ENCODE measurements at places on chromosomes 6 and 20.

DNA sequence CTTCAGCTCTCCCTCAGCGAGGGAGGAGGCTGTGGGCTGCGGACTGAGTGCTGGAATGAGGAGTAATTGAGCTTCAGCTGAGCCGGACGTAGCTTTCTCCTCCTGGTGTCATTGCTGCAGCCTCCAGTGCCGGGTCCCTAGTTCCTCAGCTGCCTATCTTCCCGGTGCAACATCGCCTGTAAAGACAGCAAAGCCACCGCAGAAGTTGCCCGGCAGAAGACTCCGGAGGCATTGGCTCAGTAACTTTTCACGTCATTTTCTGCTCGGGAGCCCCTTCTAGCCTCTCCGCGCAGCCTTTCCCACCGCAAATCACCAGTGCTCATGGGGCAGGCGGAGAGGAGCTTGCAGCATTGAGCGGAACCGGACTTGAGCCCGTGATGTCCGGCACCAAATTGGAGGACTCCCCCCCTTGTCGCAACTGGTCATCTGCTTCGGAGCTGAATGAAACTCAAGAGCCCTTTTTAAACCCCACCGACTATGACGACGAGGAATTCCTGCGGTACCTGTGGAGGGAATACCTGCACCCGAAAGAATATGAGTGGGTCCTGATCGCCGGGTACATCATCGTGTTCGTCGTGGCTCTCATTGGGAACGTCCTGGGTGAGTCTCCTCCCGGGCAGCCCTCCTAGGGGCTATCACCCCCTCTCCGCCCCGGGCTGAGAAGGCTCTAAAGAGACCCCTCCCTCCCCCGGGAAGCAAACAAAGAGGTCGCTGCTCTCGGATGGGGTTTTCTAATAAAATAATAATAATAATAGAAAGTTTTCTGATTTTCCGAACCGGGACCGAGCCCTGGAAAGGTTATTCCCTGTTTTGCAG is at the start of gene HCRTR2:
TSS of gene HCRTR2 (plus strand) at position 305 of the 816 bp plus-strand sequence. CDS start at position 378, 73 bp downstream.
- no peak for DNase-seq

- no peak for DNase-seq
These were observed 248.8 kb downstream of the DLL1 start for GRCh38 chr6:170042123-170042522.

- DNase-seq, result no peak
These were observed 90.3 kb downstream of the LY86 start for GRCh38 chr6:6678811-6679210.

DNA sequence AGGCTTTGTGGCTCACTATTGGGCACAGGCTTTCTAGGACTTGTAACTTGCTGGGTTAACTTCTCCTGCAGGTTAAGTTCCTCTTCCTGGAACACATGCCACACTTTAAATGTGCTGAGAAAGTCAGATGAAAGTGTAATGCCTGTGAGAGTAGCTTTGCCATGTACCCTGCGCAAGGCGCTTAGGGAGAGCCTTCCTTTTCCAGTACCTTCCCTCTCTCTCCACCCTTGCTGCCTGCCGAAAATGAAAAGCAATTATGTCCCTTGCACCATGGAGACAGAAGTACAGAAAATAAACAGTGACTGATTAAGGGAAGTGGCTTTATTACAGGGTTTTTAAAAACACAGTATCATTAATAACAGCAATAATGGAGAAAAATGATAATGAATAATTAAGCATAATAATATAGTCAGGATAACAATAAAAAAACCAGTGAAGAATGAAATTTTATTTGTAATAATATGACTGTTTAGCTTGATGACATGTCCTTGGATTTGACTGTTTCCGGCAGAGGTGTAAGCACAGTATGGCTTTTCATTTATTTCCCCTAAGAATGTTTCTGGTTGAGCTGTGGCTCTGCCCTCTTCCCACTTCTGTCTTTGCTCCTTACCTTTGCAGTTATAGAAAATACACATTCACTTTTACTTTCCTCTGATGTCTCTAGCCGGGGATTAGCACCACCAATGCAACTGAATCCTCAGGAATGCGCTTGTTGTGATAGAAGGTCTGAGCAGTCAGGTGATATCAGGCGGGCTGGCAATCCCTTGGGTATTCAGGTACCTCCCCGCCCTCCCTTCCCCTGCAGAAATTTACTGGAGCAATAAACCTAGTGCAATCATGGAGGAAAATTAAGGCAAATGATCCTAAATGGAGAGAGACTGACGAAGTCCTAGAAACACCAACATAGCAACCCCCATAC is 472.3 kb upstream of the CITED2 start:
- DNase-seq, result no peak

- no peak for DNase-seq
These were observed 300.2 kb upstream of the SYNCRIP start for GRCh38 chr6:85942844-85943243.

- DNase-seq, result no peak
These were observed 4.1 kb upstream of the SLC2A10 start for GRCh38 chr20:46705378-46705729.

DNA sequence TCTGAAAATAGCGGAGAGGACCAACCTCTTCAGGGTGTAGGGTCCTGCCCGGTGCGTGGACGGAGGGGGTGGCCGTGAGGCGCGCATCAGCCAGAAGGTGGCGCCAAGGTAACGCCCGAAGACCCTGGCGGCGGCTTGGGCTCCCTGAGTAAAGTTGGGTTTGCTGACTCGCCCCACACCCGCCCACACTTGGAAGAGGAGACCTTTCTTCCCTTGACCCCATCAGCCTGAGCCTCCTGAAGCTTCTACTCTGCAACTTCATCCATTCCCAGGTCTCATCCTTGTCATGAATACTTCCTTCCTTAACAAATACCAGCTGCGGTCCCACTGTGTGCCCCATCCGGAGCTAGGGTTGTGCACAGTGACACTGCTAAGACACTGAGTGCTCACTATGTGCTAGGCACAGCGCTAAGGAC is 14.6 kb downstream of the CD40 start:
- DNase-seq, result peak; percentile 26

DNA sequence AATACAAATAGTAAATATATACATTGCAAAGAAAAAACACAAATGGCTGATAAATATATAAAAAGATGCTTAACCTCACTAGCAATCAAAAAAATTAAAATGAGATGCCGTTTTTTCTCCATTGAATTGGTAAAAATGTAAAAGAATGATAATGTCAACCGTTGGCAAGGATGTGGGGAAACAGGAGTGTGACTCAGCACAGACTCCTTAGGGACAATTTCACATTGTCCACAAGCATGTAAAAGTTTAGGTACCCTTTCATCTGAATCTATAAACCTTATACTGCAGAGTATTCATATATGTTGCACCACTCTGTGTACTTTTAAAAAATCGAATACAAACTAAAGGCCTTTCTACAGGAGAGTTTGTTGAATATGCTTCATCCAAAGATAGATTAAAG is 143.1 kb upstream of the RREB1 start:
- DNase-seq, result no peak

- DNase-seq, result no peak
These were observed 297.6 kb upstream of the TCF21 start for GRCh38 chr6:133591275-133591674.

- no peak for DNase-seq
These were observed 13.4 kb upstream of the SERPINB1 start for GRCh38 chr6:2855061-2855519.

- no peak for DNase-seq
These were observed 1.3 kb upstream of the TAPBP start for GRCh38 chr6:33314943-33315792.

DNA sequence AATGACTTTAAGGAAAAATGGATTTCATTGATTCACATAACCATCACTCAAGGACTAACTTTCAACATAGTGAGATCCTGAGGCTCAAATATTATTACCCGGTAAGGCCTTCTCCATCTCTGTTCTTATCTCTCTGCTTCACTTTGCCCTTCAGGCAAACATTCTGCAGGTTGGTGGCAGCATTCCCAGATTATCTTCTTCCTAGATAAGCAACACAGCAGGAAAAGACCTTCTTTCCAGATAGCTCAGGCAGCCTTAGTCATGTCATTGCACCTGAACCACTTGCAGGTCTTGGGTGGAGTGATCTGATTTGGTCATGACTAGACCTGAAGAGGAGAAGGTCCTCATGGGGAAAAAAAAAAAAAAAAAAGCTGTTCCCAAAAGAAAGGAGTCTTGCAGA is 5.3 kb upstream of the HIVEP2 start:
- DNase-seq, result no peak

DNA sequence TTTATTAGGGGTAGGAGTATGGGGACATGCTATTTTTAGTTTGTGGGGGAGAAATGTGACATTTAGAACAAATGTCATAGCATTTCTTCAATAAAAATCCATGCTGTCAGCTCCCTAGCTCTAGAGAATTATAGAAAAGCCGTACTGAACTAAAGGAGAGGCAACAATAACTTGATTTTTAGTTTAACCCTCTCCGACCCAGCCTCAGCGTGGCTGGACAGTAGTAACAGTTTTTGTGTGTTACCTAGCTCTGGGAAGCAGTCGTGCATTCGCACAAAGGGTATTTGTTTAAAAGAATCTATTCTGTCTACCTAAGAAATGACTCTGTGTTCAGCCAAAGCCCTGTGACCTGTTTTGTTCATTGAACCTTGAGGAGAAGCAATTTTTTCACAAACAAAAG is 442.4 kb upstream of the SOX4 start:
- no peak for DNase-seq

GRCh38 chr6:154496793-154497517 is 13.5 kb downstream of the CNKSR3 start:
- no peak for DNase-seq

Measured in stimulated activated CD4-positive, alpha-beta T cell treated with anti-CD3 and anti-CD28 coated beads, TNF-alpha, amount 100 ng/mL, for 4 hours (primary cell).